ENCODE measurements at places on chromosomes 2 and 18.

- DNase-seq: no peak
Observed at GRCh38 chr2:66364495-66365333, 70.2 kb upstream of the MEIS1 start.

- no peak for DNase-seq
Observed at GRCh38 chr2:30978044-30978443, 160.2 kb downstream of the GALNT14 start.

GRCh38 chr2:9017411-9017810 is 13.9 kb upstream of the MBOAT2 start:
- DNase-seq: no peak

GRCh38 chr18:3631887-3632286 is 181.9 kb downstream of the TGIF1 start:
- DNase-seq: no peak

- peak; percentile 10 for DNase-seq
Observed at GRCh38 chr18:65725251-65726050, 25.4 kb upstream of the CDH7 start.
